ENCODE measurements at places on chromosomes 1 and 21. TPM values are rescaled to one million over a fixed set of nuclear protein-coding genes. Genes with fewer than 3 reads are reported as not detected.

DNA sequence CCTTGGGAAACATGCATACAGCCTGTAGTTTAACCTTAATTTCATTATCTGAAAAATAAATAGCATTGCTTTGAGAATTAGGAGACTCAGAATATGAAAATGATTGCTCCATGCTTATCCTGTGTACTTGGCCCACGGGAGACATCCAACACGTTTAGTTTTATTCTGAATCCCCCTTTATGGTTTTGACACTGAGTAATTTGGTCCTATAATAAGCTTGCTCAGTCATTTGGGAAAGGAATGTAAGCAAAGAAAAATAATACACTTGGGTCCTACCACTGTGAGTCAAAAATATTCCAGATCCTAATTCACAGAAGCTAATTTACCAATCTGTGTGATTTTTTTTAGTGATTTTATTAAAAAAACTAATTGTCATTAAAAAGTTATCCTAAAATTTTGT is 557.3 kb downstream of the USP25 start:
- H3K4me1 ChIP-seq = no peaks in the 10 kb centered on the region
- no peaks in the 10 kb centered on the region for H3K27me3 ChIP-seq
- no peak for DNase-seq
- H3K4me3 ChIP-seq = no peak overlapping the region
- H3K36me3 ChIP-seq = no peaks in the 10 kb centered on the region

Gene TSSK3
- 1.2 TPM for total RNA-seq

Gene CCDC185
- total RNA-seq = not detected

Gene VSIG8
- not detected for total RNA-seq

DNA sequence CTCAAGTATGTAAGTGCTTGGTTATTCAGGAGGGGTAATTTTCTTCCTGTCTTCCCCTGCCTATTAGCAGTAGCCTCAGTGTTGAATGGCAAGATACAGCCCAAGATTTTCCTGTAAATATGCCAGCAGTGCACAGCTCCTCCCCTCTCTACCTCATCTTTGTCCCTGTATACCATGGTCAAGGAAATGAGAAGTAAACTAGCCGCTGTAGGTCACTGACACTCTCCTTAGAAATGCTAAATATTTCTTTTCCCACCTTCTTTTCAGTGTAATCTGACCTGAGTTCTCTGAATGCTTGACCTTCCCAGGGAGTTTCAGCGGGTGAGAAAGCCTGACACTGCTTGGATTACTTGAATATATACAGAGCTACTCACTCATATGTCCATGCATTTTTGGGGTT is 84.1 kb upstream of the ZNF326 start:
- no peak overlapping the region for H3K4me3 ChIP-seq
- no peaks in the 10 kb centered on the region for H3K27me3 ChIP-seq
- no peak overlapping the region for H3K27ac ChIP-seq
- H3K36me3 ChIP-seq = no peaks in the 10 kb centered on the region

GRCh38 chr1:167516404-167517388 is 1.6 kb downstream of the CD247 start:
- H3K4me1 ChIP-seq = peaks cover 37% of the 10 kb centered on the region
- peaks cover 9% of the 10 kb centered on the region for H3K36me3 ChIP-seq
- H3K27ac ChIP-seq = peak overlapping the region; percentile 99

GRCh38 chr1:16371725-16372124 is 4.7 kb downstream of the SZRD1 start:
- peak overlapping the region; percentile 84 for H3K4me3 ChIP-seq
- no peak for DNase-seq
- peaks cover 50% of the 10 kb centered on the region for H3K4me1 ChIP-seq
- peak overlapping the region; percentile 82 for H3K27ac ChIP-seq
- H3K36me3 ChIP-seq = peaks cover 5% of the 10 kb centered on the region

- peak; percentile 62 for DNase-seq
- H3K27me3 ChIP-seq = no peaks in the 10 kb centered on the region
- peak overlapping the region; percentile 90 for H3K4me3 ChIP-seq
Observed at GRCh38 chr1:26275580-26276431, 4.1 kb upstream of the SH3BGRL3 start.

DNA sequence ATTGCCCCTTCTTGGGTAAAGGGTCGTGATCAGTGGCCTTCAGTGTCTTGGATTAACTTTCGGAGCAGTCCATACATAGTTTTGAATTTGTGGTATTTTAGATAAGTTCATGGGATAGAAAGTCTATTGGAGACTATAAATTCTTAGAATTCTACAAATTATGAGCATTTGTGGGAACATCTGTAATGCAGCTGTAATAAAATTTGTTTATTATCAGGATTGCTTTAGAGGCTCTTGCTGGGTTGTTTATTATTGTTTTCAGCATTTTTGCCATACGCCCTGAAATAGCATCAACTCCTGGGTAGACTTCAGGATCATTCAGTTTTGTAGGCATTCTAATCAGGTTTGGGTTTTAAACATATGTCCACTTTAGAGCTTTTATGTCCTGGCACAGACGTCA is 16.1 kb downstream of the LAMC1 start:
- no peaks in the 10 kb centered on the region for H3K4me1 ChIP-seq
- peaks cover 5% of the 10 kb centered on the region for H3K36me3 ChIP-seq
- H3K27me3 ChIP-seq = peaks cover 67% of the 10 kb centered on the region
- H3K27ac ChIP-seq = no peak overlapping the region
- no peak for DNase-seq

Gene SMPDL3B
- total RNA-seq = not detected
